ENCODE measurements at places on chromosomes 5 and 9.

GRCh38 chr9:109963079-109963478 is 183.1 kb downstream of the PALM2AKAP2 start:
- no peak for DNase-seq

- no peak for DNase-seq
Observed at GRCh38 chr5:171410181-171410580, 9.3 kb upstream of the FGF18 start.

DNA sequence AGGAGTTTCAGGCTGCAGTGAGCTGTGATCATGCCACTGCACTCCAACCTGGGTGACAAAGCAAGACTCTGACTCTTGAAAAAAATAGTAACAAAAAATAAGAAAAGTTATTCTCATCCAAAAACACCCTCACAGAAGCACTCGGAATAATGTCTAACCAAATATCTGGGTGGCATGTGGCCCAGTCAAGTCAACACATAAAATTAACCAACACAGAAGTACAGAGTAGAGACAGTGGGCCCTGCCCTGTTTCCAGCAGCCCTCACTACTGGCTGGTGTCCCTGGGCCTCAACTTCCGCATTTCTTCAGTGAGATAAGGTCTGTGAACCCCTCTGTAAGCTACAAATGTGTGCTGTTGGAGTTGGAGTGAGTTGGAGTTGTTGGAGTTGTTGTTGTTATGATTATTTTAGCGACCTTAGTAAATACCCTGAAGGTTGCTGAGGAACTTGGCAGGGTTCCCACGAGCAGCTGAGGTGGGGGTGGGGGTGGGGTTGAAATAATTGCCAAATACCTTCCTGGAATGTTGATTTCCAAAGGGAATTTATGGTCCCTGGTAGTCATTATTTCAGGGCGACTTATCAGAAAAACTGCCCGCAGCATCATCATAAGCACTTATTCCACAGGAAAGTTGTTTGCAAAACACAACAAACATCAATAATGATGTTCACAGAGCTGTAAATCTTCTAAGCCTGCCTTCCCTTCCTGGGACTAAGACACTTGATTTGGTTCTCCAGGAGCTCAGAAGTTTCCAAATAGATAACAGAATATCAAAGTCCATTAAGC is 30.2 kb downstream of the C5orf15 start:
- DNase-seq, result no peak

- no peak for DNase-seq
Observed at GRCh38 chr5:181114284-181114843, 16.6 kb downstream of the OR2V1 start.

- no peak for DNase-seq
Observed at GRCh38 chr5:125402787-125403186, 656.3 kb upstream of the ZNF608 start.

DNA sequence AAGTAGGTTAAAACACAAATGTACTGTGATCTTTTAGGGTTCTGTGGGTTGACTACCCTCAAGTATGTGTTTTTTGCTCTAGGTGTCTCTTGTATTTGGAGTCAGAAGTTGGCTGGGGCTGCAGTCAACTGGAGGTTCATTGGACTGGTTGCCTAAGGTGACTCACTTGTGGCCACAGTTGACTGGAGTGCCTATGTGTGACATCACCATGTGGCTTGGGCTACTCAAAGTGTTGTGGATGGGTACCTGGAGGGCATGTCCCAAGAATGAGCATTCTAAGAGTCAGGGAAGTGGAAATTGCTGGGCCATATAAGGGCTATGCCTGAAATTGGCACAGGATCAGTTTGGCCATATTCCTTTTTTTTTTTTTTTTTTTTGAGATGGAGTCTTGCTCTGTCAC is 27.4 kb downstream of the SNX30 start:
- peak; percentile 19 for DNase-seq

DNA sequence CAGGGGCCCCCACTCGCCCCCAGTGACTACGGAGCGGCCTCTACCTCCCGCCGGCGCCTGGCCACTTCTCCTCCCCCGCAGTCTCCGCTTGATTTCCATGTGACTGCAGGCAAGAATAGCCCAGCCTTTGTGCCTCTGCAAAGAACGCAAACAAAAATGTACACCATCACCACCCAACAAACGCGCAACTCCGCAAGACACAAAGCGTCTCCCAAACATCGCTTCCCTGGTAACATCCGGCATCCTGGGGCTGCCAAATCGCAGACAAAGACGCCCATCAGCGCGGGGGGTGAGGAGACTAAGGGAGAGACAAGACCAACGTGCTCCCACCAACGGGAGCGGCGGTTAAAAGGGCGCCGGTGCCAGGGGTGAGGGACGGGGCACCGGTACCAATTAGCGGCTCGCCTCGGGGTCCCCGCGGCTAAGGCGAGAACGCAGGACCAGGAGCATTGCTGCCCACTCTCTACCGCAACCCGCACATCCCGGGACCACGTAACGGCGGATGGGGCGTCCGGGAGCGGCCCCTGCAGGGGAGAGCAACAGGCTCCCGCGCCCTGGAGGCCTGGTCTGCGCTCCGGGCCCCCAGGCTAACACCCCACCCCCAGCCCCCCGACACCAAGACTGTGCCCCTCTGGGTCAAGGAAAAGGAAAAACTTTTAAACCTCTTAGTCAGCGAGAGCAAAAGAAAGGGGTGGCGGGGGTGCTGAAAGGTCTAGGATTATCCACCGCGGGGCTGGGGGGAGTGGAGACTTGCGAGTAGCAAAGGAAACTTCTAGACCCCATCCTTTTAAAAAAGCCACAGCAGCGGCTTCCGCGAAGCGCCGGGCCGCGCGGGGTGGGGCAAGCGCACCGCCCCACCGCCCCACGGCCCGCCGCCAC is 885 bp downstream of the MPDZ start:
- DNase-seq, result no peak

DNA sequence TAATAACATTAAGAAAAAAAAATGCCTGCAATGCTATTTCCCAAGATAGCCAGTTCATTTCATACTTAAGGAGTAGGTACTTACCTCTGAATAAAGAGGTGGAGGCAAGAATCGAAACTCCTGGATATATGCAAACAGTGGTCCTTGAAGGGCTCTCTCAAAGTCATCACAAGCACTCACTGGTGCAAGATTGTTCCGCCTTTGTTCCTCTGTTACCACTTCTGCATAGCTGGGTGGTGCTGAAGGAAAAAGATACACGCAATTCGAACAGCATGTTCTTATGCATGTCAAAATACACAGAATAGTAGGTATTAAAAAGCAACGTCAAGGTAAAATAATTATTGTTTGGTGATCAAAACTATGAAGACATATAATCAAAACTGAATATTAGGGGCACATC is 9.5 kb downstream of the ARRDC3 start:
- DNase-seq, result no peak

- DNase-seq, result no peak
Observed at GRCh38 chr5:85760519-85760918, 857.2 kb upstream of the COX7C start.

DNA sequence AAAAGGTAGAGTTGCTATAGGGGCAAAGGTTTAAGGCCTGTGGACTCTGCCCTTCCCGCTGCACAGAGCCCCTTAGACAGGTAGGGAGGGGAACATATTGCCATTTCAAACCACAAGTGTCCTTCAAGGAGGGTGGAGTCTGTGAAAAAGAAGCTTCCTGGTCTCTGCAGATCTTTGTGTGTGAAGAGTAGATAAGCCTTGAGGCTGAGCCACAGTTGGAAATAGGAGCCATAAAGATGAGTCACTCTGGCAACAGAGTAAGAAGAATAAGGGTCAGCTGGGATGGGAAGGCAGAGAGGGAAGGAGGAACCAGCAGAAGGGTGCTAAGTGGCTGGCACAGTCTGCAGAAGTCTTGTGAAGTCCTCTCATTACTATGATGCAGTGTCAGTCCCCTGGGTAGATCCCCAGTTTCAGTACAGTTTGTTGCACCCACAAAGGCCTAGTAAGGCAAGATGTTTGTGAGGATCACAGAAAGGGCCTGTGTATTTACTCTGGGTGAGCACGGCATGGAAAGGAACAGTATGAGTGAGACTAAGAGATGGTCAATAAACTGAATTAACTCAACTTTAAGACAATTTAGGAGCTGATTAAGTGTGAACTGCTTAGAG is 18.1 kb downstream of the GRXCR2 start:
- DNase-seq, result no peak

- DNase-seq, result no peak
Observed at GRCh38 chr5:7565559-7565958, 169.6 kb downstream of the ADCY2 start.

DNA sequence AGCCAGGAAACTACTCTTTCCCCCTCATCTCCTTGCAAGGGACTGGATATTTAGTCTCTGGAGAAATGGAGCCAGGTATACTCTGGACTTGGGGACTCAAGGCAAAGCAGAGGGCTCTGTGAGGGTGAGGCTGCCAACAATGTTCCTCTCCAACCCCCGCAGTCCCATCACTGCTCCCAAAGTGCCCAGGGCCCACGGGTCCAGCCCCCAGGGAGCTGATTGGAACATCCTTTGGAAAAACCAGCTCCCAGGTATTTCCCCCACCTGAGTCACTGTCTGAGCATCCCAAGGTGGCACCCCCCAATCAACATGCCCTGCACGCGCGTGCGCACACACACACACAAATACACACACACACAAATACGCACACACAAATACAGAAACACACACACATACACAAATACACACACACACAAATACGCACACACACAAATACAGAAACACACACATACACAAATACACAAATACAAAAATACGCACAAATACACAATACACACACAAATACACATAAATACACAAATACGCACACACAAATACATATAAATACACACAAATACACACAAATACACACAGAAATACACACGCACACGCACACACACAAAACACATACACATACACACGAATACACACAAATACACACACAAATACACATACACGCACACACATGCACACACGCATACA is 137.4 kb downstream of the DAB2IP start:
- DNase-seq, result no peak

DNA sequence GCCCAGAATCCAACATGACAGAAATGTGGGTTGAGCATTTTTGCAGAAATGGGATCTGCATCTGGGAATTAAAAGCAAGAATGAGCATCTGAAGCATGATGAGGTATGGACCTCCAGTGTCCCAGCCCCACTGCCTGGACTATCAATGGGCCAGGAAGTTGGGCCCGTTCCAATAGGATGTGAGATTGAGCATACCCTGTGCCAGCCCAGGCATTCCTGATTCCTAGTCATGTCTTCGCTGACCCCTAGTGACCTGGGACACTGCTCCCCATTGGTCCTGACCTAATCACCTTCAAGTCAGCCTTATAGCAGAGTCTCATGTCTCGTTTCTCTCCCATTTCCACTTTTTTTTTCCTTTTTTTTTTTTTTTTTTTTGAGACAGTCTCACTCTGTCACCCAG is 197.4 kb upstream of the IRX2 start:
- no peak for DNase-seq

DNA sequence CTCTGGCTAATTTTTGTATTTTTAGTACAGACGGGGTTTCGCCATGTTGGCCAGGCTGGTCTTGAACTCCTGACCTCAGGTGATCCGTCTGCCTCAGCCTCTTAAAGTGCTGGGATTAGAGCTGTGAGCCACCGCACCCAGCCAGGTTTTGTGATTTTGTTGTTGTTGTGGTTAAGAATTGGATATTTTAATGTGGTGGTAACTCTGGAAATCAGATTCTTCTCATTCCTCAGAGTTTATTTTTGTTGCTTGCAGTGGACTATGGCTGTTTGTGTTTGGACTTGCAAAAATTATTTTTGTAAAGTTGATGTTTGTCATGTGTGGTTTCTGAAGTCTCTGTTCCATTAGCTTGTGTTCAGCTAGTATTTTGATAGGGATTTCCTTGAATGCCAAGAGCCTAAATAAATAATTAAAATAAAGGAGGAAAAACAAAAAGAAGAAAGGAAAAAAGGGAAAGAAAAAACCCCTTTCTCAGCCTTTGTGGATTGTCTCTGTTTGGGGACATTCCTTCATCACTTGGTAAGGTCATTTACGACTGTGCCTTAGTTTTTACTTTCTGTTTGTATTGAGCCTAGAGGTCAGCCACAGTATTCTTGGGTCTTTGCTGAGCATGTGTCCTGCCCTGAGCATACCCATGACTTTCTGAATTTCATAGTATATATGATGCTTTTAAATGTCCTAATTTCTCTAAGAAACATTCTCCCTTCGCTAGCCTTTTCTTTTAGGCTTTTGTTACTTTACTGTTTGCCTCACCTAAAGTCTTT is 37.3 kb downstream of the PBX3 start:
- no peak for DNase-seq

DNA sequence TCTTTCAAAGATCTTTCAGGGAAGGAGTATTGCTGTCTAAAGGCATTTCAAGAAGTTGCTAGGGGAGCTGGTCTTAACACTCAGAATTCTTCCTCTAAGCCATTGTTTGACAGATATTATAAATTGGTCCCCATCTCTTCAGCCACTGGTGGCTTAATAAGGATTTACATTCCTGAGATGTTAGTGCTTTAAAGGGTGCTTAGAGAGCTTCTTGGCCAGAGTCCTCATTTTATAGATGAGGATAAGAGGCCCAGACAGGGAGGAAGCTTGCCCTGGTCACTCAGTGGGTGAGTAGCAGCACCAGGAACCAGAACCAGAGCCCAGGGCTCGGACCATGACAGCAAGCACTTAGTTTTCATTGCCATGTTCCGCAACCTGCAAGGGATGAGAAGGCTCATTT is 53.2 kb downstream of the GALNT10 start:
- DNase-seq, result no peak

- DNase-seq, result peak; percentile 78
Observed at GRCh38 chr5:40736103-40736875, 19.5 kb downstream of the TTC33 start.

DNA sequence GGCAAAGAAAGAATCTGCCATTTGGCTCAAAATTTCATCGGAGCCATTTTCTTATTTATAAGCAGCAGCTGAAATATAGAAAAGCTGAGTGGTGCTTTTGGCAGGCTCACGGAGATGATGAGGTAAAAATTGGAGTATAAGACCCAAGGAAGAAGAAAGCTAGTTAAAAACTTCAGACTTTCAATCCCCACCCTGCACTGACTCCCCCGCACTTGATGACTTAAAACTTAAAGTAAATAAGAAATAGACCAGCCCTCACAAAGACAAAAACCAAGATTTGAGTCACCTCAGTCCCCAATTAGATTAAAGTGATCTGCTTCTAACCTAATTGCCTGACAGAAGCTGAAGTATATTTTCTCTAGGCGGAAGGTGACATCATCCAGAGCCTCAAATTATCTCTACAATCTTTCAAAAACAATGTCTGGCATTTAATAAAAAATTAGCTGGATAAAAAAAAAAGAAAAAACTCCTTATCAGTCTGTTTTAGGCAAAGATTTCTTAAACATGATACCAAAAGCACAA is 124.0 kb upstream of the PJA2 start:
- DNase-seq, result no peak

GRCh38 chr5:138903130-138903775 is 28.1 kb upstream of the LRRTM2 start:
- no peak for DNase-seq

- DNase-seq, result no peak
Observed at GRCh38 chr9:127974001-127974768, 6.6 kb downstream of the EEIG1 start.

- no peak for DNase-seq
Observed at GRCh38 chr5:108054349-108054748, 327.5 kb downstream of the FBXL17 start.

DNA sequence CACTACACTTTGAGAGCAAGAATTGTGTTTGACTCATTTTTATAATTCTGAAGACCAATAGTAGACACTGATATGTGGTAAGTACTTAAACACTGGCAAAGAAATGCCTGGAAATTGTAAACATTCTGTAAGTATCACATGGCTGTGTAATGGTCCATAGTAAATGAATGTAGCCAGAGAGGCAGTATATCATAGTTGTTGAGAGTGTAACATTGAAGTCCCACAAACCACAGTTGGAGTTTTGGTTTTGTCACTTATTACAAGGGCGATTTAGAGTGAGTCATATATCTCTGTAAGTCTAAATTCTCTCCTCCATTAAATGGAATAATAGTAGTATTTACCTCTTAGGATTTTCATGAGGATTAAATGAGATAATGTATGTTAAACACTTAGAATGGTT is 181.1 kb upstream of the MEF2C start:
- DNase-seq, result peak; percentile 44

Measured in activated CD4-positive, alpha-beta T cell treated with anti-CD3 and anti-CD28 coated beads, Interleukin-2, Interleukin-6, amounts not matched to agents 100 ng/mL and 50 ng/mL, durations not matched to agents 16 hours and 8 hours (primary cell).